ENCODE measurements at places on chromosomes 4 and X. TPM values are rescaled to one million over a fixed set of nuclear protein-coding genes. Genes with fewer than 3 reads are reported as not detected.

The ASMTL gene
- total RNA-seq, result 21.1 TPM

The ARHGEF9 gene
- total RNA-seq, result 12.0 TPM

The GPR34 gene
- not detected for total RNA-seq

The NPY2R gene
- total RNA-seq, result not detected

The MYOZ2 gene
- 1.3 TPM for total RNA-seq

The TMEM31 gene
- total RNA-seq, result not detected

The GSPT2 gene
- total RNA-seq, result 7.4 TPM

The MAGED4 gene
- 2.0 TPM for total RNA-seq

The MSMO1 gene
- total RNA-seq, result 272 TPM

The PNMA3 gene
- not detected for total RNA-seq

The LNX1 gene
- total RNA-seq, result 3.9 TPM

The SLC34A2 gene
- not detected for total RNA-seq

The VSIG4 gene
- total RNA-seq, result not detected

The FMR1NB gene
- total RNA-seq, result not detected

The LAGE3 gene
- total RNA-seq, result 23.1 TPM

The LRIT3 gene
- not detected for total RNA-seq

The PDE5A gene
- 5.8 TPM for total RNA-seq

The F9 gene
- total RNA-seq, result not detected

The IL15 gene
- 5.6 TPM for total RNA-seq

The GPRASP2 gene
- total RNA-seq, result 15.6 TPM

The ARMCX4 gene
- 5.8 TPM for total RNA-seq

The SH3BP2 gene
- 22.7 TPM for total RNA-seq

The DACH2 gene
- not detected for total RNA-seq

The MGST2 gene
- total RNA-seq, result 159 TPM

The MED14 gene
- 24.0 TPM for total RNA-seq

The DGAT2L6 gene
- not detected for total RNA-seq

The PITX2 gene
- total RNA-seq, result 1.2 TPM

The ZMAT1 gene
- total RNA-seq, result 0.97 TPM

The PDGFC gene
- total RNA-seq, result 16.0 TPM

The FANCB gene
- total RNA-seq, result 10.2 TPM

The WFS1 gene
- total RNA-seq, result 7.8 TPM

The LEF1 gene
- total RNA-seq, result not detected

The CORIN gene
- total RNA-seq, result not detected

The HSD17B13 gene
- total RNA-seq, result not detected

The IGSF1 gene
- total RNA-seq, result not detected

The AGA gene
- 31.3 TPM for total RNA-seq

The TMEM154 gene
- total RNA-seq, result 4.5 TPM

The DCLK2 gene
- 3.2 TPM for total RNA-seq

The GPC3 gene
- total RNA-seq, result not detected

The KIAA1210 gene
- total RNA-seq, result not detected

The GLRA2 gene
- total RNA-seq, result not detected

The SHROOM2 gene
- total RNA-seq, result 7.3 TPM

The ALPK1 gene
- total RNA-seq, result 10.6 TPM

The KIT gene
- total RNA-seq, result 24.0 TPM

The GYPA gene
- not detected for total RNA-seq

The SLC4A4 gene
- 0.76 TPM for total RNA-seq

The H2BW2 gene
- not detected for total RNA-seq

The PFKFB1 gene
- total RNA-seq, result not detected

The SMIM10 gene
- total RNA-seq, result 0.32 TPM

The XG gene
- 1.3 TPM for total RNA-seq

The P2RY8 gene
- total RNA-seq, result not detected

The RIBC1 gene
- total RNA-seq, result 0.30 TPM

The NEUROG2 gene
- total RNA-seq, result not detected

The SERPINA7 gene
- not detected for total RNA-seq

The WAS gene
- 0.46 TPM for total RNA-seq

The CYTL1 gene
- total RNA-seq, result 204 TPM

Data from epithelial cell of umbilical artery (primary cell).